Muscle of leg (tissue), 16 donors: ENCODE measurements at places on chromosomes 5 and 9. TPM values are rescaled to one million over a fixed set of nuclear protein-coding genes. Genes with fewer than 3 reads are reported as not detected.

DNA sequence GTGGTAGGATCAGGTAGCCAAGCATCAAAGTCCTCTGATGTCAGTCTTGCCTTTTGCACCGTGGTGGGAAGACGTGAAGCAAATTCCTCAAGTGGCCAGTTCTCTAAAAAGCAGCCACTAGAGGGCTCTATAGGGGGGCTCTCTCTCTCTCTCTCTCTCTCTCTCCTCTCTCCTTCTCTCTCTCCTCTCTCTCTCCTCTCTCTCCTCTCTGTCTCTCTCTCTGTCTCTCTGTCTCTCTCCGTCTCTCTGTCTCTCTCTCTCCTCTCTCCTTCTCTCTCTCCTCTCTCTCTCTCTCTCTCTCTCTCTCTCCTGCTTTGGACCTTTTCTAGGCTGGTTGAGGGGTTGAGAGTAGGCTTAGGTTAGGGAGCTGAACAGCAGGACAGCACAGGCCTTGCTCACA, 13.9 kb upstream of the OSMR start:
- no peaks in the 10 kb centered on the region for H3K27me3 ChIP-seq
- H3K36me3 ChIP-seq, result peaks cover 2% of the 10 kb centered on the region

DNA sequence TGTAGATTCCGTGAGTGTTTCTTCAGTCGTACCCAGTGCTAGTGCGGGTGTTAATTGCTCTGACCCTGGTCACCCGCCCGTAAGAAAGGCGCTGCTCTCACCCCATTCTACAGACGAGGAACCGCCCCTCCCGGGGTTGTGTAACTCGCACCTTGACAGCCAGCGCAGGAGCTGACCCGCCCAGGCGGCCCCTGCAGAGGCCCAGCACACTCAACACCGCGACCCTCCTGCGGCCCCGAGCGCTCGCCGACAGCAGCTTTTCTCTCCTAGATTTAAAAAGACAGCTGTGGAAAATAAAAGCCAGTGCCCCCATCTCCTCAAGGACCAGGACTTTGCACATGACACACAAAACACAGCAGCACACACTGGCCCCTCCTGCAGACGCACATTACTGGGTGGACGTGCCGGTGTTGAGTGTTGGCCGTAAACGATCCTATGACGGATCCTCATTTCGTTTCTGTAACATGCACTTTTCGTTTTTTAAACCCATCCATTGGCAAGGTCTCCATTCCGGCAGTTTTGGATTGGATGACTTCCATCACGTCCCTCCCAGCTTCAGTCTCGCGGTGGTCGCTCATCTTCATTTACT, 22.9 kb downstream of the OR2V2 start:
- no peak overlapping the region for H3K27ac ChIP-seq
- no peak for DNase-seq
- H3K27me3 ChIP-seq, result peaks cover 84% of the 10 kb centered on the region
- H3K4me3 ChIP-seq, result no peak overlapping the region

DNA sequence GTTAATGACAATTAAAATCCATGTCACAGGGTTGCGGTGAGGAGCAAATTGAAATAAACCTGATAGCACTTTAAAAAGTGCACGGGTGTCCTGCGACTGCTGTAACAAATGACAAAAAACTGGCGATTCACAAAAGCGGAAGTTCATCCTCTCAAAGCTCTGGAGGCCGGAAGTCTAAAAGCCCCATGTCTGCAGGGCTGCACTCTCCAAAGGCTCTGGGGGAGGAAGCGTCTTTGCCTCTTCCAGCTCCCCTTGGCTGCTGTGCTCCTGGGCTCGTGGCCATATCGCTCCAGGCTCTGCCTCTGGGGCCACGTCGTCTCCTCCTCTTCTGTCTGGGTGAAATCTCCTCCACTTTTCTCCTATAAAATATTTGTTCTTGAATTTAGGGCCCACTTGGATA, 273.9 kb upstream of the IRX2 start:
- H3K27ac ChIP-seq, result no peak overlapping the region
- DNase-seq, result peak; percentile 26
- no peaks in the 10 kb centered on the region for H3K4me1 ChIP-seq
- H3K27me3 ChIP-seq, result peaks cover 4% of the 10 kb centered on the region

DNA sequence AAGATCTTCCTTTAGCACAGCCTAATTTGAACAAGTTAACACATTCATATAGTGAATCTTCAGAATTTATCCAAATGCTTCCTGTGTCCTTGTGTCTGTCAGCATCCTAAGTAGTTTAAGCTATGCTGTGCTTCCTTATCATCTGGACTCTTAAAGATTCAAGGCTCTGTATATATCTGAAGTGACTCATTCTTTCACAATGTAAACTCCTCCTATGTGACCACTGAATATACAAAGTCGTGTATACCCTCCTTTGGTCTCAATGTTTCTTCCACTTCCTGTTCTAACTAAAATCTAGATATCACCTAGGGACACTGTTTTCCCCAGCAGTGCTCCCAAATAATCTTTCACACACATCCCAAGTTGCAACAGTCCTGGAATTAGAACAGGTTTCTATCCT, 935.7 kb upstream of the NUDT12 start:
- no peak overlapping the region for H3K4me3 ChIP-seq
- no peaks in the 10 kb centered on the region for H3K27me3 ChIP-seq
- no peaks in the 10 kb centered on the region for H3K4me1 ChIP-seq
- DNase-seq, result no peak
- no peak overlapping the region for H3K27ac ChIP-seq
- H3K36me3 ChIP-seq, result no peaks in the 10 kb centered on the region

PPP2R2B gene
- total RNA-seq, result 3.5 TPM

EGFLAM gene
- total RNA-seq, result 38.0 TPM
